HuH-7 (cell line): ENCODE measurements at places on chromosomes 3 and 15.

DNA sequence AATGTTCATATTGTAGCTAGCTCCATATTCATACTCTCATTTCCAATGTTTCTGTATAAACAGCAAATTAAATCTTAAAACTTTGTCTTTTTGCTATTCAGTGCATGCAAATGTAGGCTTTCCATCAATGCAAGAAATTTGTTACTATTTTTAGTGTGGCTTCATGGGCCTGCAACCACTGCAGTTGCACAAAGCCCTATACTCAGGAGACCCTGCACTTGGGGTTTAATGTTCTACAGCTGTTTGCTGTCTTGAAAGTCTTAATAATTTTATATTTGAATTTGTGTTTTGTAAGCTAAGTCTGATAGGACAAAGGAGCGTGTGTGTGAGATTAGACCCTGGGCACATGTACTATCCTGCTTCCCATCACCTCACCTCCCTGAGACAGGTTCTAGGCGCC is 9.6 kb downstream of the PYDC2 start:
- DNase-seq = no peak

- DNase-seq = no peak
Measured at GRCh38 chr3:119333773-119334509, 39.8 kb downstream of the ARHGAP31 start.

DNA sequence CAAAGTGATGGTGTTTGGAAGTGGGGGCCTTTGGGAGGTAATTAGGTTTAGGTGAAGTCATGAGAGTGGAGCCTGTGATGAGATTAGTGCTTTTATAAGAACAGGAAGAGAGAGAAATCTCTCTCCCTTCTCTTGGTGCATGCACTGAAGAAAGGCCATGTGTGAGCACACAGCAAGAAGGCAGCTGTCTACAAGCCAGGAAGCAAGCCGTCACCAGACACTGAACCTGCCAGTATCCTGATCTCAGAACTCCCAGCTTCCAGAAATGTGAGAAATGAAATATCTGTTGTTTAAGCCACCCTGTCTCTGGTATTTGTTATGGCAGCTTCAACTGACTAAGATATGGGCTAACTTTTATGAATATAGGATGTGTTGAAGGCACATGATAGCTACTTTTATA is 72.6 kb downstream of the REC114 start:
- DNase-seq = no peak

GRCh38 chr15:35182841-35183479 is 97.9 kb upstream of the NANOGP8 start:
- DNase-seq = no peak

DNA sequence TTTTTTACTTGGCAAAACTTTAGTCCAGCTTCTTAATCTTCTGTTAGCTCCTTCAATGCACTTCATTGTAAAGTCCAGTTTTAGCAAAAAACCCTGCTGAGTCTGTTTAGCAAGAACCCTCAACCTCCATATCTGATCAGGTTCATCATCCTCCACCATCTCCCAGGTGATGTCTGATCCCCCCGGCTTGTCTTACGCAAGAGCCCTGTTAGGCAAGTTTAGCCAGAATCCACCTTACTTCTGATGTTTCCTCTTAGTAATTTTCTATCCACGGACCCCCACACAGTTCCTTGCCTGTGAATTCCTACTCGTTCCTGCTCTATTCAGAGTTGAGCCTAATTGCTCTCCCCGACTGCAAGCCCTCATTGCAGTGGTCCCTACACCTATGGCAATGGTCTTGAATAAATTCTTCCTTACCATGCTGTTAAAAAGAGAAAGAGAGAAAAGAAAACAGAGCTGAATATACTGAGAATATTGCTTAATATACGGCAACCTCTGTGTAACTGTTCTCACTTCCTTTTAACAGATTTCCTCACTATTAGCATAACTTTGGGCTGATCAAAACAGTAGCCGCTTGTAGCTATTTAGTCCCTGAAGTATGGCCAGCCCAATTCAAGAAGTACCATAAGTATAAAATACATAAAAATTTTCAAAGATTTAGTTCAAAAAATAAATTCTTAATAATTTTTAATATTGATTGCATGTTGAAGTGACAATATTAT is 78.7 kb upstream of the MME start:
- no peak for DNase-seq

- no peak for DNase-seq
Measured at GRCh38 chr3:46824211-46824970, 38.9 kb downstream of the MYL3 start.

GRCh38 chr15:68025835-68026424 is 28.2 kb upstream of the PIAS1 start:
- peak; percentile 34 for DNase-seq

DNA sequence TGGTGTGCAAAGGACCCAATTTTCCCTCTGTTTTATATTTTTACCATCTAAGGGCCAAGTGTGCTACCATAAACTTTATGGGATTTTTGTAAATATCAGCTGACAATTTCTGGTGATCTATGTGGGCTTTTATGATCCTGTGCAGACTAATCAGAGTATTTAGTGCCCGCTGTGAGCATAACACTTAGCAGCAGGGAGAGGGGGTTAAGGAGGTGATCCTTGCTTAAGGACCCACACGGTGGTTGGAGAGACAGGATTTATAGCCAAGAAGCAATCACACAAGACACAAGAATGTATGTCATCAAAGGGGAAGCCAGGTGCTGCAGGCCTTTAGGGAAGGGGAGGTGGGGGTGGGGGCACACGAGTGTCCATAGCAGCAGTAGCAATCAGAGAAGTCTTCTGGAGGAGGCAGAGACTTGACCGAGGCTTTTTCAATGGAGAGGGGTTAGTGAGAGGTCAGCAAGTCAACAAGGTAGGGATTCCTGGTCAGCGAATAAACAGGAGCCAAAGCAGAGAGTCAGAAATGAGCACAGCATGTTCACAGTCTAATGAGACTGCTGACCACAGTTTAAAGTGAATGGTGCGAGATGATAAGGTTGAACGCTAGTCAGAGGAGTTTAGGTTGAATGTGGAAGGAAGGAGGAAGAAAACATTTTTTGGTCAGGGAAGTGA is 4.5 kb upstream of the CACNA1D start:
- no peak for DNase-seq

DNA sequence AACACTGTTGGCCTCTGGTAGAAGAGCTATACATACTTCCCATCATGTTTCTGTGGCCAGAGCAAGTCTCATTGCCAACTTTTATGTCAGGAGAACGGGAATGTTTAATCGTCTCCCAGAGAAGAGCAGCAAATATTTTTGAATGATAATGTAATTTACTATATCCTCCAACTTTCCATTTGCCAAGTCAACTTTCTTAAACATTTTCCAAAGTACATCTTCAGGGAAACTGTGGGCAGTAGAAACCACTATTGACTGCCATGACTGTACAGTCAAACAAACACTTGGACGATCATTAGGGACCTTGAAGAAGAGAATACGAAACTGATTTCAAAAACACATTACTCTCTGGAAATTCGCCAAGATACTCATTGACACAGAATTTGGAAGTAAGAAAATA is 201.5 kb downstream of the GABRB3 start:
- no peak for DNase-seq

DNA sequence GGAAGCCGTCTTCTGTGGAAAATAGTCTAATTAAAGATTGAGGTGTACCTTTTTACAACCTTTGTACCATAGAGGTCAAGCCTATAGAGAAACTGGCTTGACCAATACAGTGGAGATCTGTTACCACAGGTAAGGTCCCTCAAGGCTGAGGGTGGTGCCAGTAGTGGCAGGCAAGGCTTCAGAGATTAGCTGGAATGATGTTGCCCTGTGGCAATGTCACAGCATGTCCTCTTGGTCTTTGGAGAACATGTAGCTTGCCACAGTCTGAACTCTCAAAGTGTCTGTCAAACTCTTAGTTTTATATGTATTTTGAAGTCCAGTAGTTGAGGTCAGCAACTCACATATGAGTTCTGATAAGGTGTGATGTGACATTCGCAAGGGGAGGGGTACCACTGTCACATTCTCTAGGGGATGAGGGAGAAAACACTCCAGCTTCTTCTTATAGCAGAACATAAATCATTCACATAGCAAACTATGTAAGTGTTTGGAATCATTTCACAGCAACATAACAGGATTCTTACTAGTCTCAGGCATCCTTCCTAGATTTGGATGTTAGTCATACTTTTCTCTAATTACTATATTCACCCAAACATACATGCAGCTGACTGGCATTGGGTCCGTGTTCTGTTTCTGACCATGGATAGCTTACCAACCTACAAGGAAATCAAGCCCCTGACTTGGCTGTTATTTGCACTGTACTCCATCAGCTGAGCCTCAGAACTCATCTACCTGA is 173.6 kb downstream of the UBE2E2 start:
- DNase-seq = no peak

- DNase-seq = no peak
Measured at GRCh38 chr15:47787875-47788274, 70.6 kb downstream of the SEMA6D start.

GRCh38 chr15:45343258-45343860 is 35.0 kb downstream of the GATM start:
- DNase-seq = no peak

- no peak for DNase-seq
Measured at GRCh38 chr3:27322634-27323033, 46.5 kb downstream of the NEK10 start.

DNA sequence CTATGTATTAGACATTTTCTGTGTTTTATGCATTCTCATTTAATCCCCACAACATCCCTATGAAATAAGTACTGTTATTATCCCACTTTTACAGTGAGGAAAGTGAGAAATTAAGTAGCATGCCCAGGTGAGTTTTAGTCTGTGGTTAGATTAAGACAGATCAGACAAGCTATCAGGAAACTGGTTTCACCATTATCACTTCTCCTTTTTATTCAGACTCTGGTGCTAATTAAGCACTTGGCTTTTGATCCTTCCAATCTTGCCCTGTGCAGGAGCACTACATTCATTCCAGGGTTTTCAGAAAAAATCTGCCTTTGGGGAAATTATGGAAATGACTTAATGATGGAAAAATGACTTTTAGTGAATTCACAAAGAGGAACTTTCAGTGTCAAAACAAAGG is 115.2 kb downstream of the TMEM108 start:
- DNase-seq = no peak

DNA sequence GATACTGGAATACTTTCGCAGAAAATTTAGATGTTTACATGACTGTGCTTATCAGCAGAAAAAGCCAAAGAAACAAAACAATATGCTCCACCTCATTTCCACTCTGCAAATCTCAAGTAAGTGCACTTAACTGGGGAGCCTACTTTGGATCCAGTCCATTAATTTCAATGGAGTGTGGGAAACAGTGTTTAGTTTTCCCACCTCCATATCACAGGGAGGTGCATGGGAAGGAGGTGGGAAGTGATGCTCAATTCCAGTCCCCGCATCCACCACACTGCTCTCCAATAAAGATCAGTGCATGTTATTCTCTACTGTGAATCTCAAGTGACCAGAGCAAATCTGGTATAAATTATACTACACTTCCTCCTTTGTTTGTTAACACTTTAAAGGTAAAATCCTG is 2.9 kb downstream of the NEDD4 start:
- no peak for DNase-seq

DNA sequence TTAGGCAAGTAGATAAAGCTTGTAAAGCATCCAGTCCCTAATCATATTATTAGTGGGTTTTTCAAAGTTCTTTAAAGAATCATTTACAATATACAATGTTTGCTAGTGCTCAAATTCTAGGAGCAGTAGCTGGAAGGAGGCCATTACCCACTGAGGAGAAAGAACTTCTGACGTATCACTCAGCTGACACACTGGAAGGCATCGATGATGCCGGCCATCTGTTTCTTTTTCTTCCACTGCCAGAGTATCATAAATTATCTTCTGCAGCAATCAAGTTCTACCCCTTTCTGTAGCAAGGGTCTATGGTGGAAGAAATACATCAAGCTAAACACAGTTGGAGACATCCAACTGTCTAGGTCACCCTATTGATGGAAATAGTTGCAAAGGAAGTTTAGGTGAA is 243.2 kb upstream of the LRRN1 start:
- DNase-seq = no peak

- DNase-seq = no peak
Measured at GRCh38 chr15:85154061-85154460, 172.4 kb downstream of the PDE8A start.

DNA sequence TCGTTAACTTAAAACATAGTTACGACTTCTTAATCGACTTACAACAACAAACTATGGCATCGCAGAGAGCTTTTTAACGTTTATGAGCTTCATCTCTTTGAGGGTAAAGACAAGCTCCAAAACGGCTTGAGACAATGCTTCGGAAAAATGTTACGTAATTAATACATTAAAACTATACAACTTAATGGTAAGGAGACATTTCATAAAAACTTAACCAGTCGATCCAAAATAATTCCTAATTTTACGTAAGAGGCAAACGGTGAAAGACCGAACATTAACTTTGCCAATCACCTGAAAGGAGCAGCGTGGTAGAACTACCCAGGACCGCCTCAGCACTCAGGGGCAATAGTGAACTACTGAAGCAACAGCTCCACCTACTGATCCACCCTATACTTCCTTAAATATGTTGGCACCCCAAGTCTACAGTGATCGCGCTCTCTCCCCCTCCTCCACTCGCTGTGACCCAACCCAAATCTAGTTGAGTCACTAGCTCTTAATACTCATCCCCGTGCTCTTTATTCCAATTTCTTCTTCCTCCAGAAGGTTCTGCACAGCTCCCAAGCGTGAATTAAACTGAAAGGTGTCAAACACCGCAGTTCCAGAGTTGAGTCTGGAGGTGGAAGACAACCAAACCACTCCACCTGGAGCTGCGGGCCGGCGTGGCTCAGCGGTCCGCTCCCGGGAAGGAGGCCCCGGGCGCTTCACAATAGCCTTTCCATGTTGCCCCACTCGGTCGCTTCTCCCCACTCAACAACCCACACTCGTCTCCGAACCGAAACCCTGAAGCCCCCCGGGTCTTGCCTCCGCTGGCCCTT is 901 bp downstream of the NAA50 start:
- DNase-seq = peak; percentile 79

GRCh38 chr3:12352253-12352652 is 63.4 kb downstream of the PPARG start:
- DNase-seq = no peak

DNA sequence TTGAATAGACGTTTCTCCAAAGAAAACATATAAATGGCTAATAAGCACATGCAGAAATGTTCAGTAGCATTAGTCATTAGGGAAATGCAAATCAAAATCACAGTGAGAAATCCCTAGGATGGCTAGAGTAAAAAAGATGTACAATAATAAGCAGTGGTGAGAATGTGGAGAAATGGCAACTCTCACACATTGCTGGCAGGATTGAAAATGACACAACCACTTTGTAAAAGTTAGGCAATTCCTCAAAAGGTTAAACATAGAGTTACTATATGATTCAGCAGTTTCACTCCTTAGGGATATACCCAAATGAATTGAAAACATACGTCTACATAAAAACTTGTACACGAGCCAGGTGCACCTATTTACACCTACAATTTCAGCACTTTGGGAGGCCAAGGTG is 108.7 kb downstream of the ITPR1 start:
- DNase-seq = no peak

GRCh38 chr3:53731934-53732624 is 114.1 kb downstream of the CHDH start:
- DNase-seq = no peak
